ENCODE measurements at places on chromosomes 1 and 21. TPM values are rescaled to one million over a fixed set of nuclear protein-coding genes. Genes with fewer than 3 reads are reported as not detected.

DNA sequence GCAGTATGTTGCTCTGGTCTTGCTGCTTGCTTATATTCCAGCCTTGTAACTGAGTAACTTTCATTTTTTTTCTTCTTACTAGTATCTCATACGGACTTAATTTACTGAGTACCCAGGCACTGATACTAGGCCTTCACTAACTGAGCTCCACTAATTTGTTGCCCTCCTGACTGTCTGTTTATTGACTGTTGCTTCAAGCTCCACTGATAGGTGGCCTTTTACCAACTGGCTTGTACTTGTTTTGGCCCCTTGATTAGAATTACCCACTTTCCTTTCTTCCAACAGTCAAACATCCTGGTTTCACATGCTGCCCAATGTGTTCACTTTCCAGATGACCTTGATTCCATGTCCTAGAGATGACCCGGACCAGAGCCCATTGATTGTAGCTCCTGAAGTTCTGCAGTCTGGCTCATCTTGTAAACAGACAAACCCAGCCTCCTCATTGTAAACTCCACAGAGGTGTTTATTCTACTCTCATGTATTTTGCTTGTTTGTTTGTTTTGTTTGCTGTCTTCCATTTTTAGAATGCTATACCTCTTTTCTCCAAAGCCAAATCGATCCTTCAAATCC is 27.7 kb downstream of the RGS1 start:
- DNase-seq: no peak
- H3K4me3 ChIP-seq: no peak overlapping the region
- no peaks in the 10 kb centered on the region for H3K4me1 ChIP-seq
- H3K27me3 ChIP-seq: no peaks in the 10 kb centered on the region

- no peak overlapping the region for H3K4me3 ChIP-seq
- peaks cover 7% of the 10 kb centered on the region for H3K4me1 ChIP-seq
- H3K27me3 ChIP-seq: no peaks in the 10 kb centered on the region
- DNase-seq: no peak
These were observed 550.6 kb downstream of the PTBP2 start for GRCh38 chr1:97271916-97272788.

GRCh38 chr1:87989346-87989745 is 660.7 kb downstream of the LMO4 start:
- no peak overlapping the region for H3K4me3 ChIP-seq
- H3K27me3 ChIP-seq: no peaks in the 10 kb centered on the region
- no peak for DNase-seq
- no peaks in the 10 kb centered on the region for H3K36me3 ChIP-seq
- H3K27ac ChIP-seq: no peak overlapping the region
- no peaks in the 10 kb centered on the region for H3K4me1 ChIP-seq

Gene TPTE
- not detected for total RNA-seq

DNA sequence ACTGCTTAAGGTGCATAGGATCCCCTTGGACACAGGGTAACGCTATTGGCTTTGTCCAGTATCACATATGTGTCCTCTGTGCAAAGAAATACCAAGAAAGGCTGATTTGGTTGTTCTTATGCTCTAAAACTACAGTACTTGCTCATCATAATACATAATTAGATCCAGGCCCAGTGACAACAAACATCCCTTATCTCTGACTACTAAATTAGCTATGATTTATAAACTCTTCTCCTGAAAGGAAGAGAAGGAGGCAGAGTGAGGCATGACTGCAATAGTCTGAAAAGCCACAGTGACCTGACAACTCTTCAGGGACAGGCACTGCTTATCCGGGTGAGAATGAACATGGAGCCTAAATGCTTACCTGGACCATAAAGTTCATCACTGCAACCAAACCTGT is 30.7 kb downstream of the MGST3 start:
- no peak for DNase-seq
- H3K36me3 ChIP-seq: peaks cover 15% of the 10 kb centered on the region
- no peak overlapping the region for H3K27ac ChIP-seq

DNA sequence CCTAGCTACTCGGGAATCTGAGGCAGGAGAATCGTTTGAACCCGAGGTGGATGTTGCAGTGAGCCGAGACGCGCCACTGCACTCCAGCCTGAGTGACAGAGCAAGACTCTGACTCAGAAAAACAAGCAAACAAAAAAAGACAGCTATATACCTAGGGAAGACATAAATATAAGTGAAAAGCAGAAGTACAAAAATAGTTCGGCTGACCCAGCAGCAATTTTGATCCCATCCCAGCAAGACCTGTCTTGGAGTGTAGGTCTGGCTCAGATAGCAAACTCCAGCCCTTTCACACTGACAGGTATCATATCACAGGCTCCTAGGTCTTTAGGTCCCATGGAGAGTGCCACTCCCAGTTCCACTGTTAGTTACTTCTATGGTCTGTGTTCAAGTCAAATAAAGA is 14.6 kb downstream of the MTX1 start:
- no peak overlapping the region for H3K27ac ChIP-seq
- no peak for DNase-seq
- no peaks in the 10 kb centered on the region for H3K36me3 ChIP-seq
- no peaks in the 10 kb centered on the region for H3K27me3 ChIP-seq
- H3K4me3 ChIP-seq: no peak overlapping the region

Gene DISP3
- total RNA-seq: 0.13 TPM

GRCh38 chr1:184487531-184488193 is 100.8 kb downstream of the C1orf21 start:
- DNase-seq: no peak
- H3K36me3 ChIP-seq: no peaks in the 10 kb centered on the region
- H3K4me3 ChIP-seq: no peak overlapping the region
- no peaks in the 10 kb centered on the region for H3K27me3 ChIP-seq
- peaks cover 52% of the 10 kb centered on the region for H3K4me1 ChIP-seq

Gene LDLRAD1
- total RNA-seq: 0.19 TPM
